COLO829 (cell line): ENCODE measurements at places on chromosomes 5 and 9.
A peak's percentile ranks its signal among the peaks of the same experiment; 100 is the strongest.

DNA sequence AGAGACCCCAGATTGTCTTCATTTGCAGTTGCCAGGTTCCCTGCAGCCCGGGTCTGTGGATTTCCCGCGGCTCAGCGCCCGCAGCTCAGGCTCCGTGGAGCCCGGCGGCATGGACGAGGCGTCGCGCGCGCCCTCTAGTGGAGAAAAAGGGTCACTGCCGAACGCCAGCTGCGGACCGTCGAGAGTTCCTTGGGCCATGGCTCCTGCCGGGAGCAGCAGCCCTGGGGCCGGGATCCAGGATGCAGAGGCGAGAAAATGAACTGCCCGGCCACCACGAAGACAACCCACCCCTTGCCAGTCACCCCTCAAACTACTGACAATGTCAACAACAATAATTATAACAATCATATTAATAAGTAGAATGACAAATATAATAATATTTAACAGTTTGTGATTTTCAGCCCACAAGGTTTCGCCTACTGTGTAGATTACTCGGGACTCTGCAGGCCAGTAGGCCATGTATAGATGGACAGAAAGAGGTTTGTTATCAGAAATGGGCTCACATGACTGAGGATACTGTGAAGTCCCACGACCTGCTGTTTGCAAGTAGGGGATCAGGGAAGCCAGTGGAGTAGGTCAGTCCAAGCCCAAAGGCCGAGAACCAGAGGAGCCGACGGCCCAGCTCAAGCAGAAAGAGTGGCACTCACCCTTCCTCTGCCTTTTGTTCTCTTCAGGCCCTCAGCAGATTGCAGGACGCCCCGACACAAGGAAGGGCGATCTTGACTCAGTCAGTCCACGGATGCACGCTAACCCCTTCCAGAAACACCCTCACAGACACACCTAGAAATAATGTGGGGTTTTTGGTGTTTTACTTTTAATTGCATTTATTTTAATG is 43.1 kb downstream of the BOD1 start:
- DNase-seq: peak; percentile 32

DNA sequence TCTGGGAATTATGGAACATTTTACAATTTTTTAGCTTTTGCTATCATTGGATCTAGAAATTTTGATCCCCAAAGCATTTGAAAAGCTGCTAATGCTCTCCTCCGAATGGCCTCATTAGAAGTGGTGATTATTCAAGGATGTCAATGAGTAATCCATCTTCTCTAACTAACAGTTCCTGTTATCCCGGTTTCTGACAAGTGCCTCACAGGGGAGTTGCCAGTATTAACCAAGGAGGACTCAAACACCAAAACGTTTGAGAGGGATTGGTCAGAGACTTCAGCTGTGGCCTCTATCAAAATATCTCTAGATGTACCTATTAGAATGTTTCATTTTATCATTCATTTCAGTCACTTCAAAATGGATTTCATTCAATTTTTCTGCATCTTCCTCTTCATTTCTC is 208.3 kb upstream of the ITGA1 start:
- DNase-seq: no peak

GRCh38 chr5:133552925-133553525 is 59.3 kb downstream of the FSTL4 start:
- DNase-seq: peak; percentile 50

DNA sequence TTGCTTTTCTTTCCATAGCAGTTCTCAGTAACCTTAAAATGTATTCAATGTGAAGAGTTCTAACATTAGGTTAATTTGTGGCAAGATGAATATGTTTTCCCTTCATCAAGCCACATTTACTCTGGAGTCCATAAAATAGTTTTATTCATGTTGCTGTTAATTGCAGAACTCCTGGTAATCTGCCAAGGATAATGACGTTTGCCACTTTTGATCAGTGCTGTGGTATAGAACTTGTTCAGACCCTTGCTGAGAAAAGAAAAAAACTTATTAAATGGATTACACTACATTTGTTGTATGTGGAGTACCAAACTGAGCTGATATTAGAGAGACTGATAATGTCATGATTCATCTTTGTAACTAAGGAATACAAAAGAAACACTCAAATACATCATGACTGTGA is 212.4 kb upstream of the DMAC1 start:
- DNase-seq: no peak

GRCh38 chr9:34929506-34930102 is 28.5 kb upstream of the PHF24 start:
- DNase-seq: peak; percentile 29

GRCh38 chr5:172598251-172599203 is 42.5 kb upstream of the NEURL1B start:
- no peak for DNase-seq

GRCh38 chr9:137113385-137114159 is 961 bp downstream of the DPP7 start:
- no peak for DNase-seq

- DNase-seq: no peak
These were observed 53.8 kb upstream of the KCNMB1 start for GRCh38 chr5:170442921-170443320.
